Progenitor cell of endocrine pancreas (in vitro differentiated cells): ENCODE measurements at places on chromosomes 5 and 9. TPM values are rescaled to one million over a fixed set of nuclear protein-coding genes. Genes with fewer than 3 reads are reported as not detected.

DNA sequence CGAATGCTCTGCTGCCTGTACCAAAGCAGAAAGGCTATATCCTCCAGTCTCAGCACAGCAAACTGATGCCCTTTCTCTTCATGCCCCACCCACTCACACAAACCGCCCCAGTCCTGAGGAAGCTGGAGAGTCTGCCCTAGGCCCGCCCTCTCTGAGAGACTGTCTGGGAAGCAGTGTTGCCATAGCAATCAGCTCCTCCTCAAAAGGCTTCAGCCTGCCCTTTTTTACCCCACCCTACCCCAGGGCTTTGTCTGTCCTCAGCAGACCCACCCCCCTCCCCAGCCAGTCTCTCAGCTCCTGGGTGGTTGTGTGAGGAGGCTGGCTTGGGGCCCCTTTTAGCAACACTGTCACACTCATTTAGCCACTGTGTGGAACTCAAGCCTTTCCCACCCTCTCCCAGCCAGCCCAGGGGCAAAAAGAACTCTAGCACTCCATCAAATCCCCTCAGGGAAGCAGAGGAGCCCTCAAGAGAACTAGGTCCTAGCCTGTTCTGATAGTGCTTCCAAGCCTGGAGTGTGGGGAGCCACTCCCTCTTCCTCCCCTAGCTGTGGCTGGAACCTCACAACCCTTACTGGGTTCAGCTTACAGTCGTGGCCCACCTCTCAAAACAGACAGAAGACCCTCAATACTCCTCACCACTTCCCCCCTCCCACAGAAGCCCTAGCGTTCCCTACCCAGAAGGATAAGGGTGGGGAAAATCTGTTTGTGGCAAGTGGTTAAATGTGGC, 1.4 kb downstream of the ATOSB start:
- H3K36me3 ChIP-seq, result no peaks in the 10 kb centered on the region
- peak overlapping the region; percentile 89 for H3K4me3 ChIP-seq
- H3K27me3 ChIP-seq, result no peaks in the 10 kb centered on the region
- no peak for DNase-seq
- H3K27ac ChIP-seq, result peak overlapping the region; percentile 85

DNA sequence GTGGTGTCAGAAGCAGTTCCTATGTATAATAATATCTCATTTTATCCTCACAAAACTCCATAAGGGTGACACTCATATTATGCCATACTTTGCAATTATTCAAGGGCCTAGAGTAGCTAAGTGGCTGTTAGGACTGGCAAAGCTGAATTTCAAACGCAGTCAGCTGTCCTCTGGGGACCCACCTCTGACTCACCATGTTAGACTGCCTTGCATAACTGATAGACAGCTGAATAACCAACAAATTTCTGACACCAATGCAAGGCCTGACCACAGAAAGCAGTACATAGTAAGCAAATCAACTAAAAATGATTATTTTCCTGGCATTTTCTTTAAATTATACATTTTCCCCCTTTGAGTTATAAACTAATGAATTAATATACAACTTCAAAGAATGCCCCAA, 251.6 kb upstream of the PTGER4 start:
- DNase-seq, result no peak
- no peaks in the 10 kb centered on the region for H3K36me3 ChIP-seq
- H3K27me3 ChIP-seq, result no peaks in the 10 kb centered on the region
- no peak overlapping the region for H3K4me3 ChIP-seq
- H3K27ac ChIP-seq, result no peak overlapping the region

- peaks cover 7% of the 10 kb centered on the region for H3K36me3 ChIP-seq
- H3K4me3 ChIP-seq, result no peak overlapping the region
- no peaks in the 10 kb centered on the region for H3K4me1 ChIP-seq
- no peak overlapping the region for H3K27ac ChIP-seq
- no peak for DNase-seq
- no peaks in the 10 kb centered on the region for H3K27me3 ChIP-seq
These were observed 25.0 kb downstream of the SGTB start for GRCh38 chr5:65696892-65697291.

DNA sequence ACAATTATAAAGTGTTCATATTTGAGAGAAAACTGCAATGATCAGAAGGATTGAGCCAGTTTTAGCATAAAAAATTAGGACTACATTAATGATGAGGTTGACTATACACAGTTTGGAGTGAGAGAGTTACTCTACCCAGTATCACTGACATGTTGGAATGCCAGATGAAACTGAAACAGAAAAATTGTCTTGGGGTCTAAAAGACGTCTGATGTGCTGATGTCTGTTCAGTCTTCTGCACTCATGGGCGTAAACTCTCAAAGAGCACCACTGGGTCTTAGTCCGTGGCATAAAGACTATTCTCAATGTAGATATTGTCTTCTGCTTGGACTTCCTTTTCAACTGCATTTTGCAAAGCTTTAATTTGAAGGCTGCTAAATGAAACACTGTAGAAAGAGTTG, 29.5 kb downstream of the HAVCR1 start:
- no peak overlapping the region for H3K27ac ChIP-seq
- H3K4me1 ChIP-seq, result peaks cover 20% of the 10 kb centered on the region
- no peaks in the 10 kb centered on the region for H3K36me3 ChIP-seq
- H3K27me3 ChIP-seq, result no peaks in the 10 kb centered on the region
- DNase-seq, result no peak

DNA sequence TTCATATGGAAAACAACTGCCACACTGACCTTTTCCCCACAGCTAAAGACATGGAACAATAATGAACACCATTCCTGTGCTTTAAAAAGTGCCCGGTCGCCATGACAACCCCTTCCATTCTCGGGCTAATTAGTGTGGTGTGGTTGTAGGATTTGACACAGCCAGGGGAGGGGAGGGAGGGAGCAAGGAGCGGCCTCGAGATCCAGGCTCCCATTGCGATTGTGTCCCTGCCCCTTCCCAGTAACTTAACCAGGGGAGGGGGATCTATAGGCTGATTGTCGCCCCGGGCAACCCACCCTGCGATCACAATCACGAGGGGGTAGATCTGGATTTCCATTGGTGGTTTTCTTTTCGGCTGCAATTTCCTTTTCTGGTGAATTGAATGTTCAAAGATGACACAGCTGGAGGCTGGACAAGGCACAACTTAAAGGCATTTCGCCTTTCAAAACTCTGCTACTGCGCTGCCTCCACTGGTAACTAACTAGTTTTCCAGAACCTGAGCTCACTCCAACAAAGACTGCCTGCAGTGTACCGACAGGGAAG, 96.7 kb upstream of the RETREG1 start:
- H3K36me3 ChIP-seq, result peaks cover 40% of the 10 kb centered on the region
- H3K4me1 ChIP-seq, result peaks cover 46% of the 10 kb centered on the region
- peak overlapping the region; percentile 94 for H3K27ac ChIP-seq
- H3K27me3 ChIP-seq, result no peaks in the 10 kb centered on the region
- peak overlapping the region; percentile 70 for H3K4me3 ChIP-seq

DNA sequence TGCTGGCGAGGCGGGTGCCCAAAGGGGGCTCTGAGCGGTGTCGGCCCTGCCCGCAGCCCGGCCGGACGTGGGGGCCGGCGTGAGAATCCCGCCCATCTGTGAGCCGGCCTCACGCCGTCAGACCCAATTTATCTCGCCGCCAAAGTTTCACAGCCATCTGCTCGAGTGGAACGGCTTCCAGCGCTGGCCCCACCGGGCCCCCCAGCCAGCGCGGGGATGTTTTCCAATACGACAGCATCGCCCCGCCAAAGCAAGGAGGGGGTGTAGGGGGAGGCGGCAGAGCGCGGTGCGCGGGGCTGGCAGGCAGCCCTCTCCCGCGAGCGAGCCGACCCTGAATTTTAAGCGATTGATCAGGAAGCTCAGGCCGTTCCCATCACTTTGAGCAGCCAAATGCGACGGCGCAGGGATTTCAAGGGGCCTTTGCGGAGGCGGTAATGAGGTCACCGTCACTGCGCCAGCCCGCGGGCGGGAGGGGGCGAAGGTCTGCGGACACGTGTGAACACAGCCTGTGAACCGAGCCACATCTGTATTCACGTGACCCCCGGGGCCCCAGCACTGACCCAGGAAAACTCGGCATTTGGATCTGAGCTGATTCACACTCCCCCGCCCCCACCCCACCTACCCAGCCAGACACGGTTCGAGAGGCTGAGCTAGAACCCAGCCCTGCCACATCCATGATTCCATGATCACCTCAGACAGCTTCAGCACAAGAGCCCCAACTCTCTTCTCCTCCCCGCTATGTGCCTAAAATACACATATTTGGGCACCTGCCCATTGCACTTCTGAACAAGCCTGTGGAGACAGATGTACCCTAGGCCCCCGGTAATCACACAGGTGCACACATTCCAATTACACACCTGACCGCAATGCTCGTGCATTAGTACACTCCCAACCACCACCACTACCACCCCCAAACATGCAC, 47.8 kb upstream of the PSD2 start:
- H3K4me1 ChIP-seq, result peaks cover 24% of the 10 kb centered on the region
- DNase-seq, result no peak
- peak overlapping the region; percentile 68 for H3K4me3 ChIP-seq
- H3K27ac ChIP-seq, result peak overlapping the region; percentile 38
- H3K27me3 ChIP-seq, result peaks cover 82% of the 10 kb centered on the region
- H3K36me3 ChIP-seq, result no peaks in the 10 kb centered on the region

DNA sequence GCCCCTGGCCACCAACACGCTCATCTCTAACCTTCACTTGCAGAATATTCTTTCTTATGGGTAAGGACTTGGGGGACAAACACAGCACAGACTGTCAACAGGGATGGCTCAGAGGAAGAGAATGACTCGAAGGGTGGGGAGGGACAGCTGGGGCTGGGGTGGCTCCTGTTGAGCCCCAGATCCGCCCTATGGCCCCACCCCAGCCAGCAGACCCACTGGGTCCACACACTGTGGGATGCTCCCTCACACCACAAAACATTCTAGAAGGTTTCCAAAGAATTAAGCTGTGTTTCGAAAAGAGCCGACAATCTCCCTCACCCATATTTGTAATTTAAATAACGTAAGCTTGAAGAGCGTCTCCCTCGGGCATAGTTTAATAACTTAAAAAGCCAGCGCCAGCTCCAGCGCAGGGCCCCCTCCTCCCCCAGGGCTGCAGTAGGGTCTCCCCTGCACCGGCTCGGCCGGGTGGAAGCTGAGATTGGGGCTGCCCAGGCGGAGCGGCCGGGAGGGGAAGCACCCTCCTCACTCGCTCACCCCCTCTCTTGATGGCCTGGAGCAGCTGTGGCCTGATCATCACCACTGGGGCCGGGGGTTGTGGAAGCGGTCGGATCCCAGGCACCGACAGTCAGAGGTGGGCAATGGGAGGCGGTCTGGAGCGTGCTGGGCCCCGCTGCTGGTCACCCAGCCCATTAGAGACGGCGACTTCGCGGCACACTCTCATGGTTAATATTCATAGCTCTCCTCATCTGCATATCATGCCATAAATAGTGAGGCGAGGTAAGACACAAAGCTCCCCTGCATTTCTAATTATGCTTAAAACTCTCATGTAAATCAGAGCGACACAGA, 37.6 kb downstream of the NACC2 start:
- no peak overlapping the region for H3K4me3 ChIP-seq
- peaks cover 6% of the 10 kb centered on the region for H3K4me1 ChIP-seq
- H3K27ac ChIP-seq, result no peak overlapping the region
- no peak for DNase-seq

DNA sequence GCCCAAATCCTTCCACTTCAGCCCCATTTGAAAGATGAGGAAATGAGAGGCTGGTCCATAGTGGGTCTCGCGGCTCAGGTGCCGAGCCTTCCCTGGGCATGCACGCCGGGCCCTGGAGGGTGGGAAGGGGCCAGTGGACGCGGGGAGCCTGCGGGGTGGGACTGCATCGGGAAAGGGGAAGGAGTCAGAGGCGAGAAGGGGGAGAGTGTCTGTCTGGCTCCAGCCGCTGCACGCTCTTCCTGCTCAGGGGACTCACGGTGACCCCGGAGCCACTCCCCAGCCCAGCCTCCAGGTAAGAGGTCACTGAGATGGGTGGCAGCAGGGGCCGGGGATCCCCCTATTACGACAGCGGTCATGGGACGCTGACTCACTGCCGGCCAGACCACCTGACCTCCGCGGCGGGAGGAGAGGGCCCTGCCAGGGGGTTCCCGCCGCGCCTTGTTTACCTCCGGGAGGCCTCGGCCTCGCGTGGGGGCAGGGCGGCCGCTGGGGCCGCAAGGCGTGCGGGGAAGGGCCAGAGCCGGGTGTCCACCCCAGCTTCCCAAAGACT, 1.9 kb upstream of the SQSTM1 start:
- peak overlapping the region; percentile 96 for H3K27ac ChIP-seq
- peak; percentile 80 for DNase-seq
- H3K4me1 ChIP-seq, result peaks cover 35% of the 10 kb centered on the region
- peak overlapping the region; percentile 65 for H3K4me3 ChIP-seq

DNA sequence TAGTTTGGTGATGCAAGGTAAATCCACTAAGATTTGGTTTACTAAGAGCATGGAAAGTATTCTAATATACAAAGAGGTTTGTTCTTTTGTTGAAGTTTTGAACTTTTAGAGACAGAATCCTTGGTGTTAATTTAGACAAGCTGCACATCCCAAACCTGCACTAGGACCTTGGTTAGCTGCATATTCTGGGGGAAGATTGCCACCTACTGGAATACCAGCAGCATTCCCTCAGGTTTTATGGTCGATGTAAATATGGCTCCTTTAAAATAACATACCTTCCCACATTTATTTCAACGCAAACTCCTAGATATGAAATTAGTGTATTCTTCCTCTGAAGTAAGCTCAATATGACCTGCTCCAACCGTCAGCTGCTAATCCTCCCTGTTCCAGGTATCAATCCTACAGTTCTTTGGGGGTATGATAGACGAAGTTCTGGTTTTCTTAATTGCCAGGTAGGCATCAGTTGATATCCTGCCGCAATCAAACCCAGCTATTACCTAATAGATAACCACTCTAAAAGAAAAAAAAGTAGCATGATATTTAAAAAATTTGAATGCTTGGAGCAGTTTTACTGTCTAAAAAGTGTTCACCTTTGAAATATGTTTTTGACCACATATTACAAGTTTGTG, 624.1 kb downstream of the ISL1 start:
- H3K27ac ChIP-seq, result no peak overlapping the region
- no peaks in the 10 kb centered on the region for H3K36me3 ChIP-seq
- no peaks in the 10 kb centered on the region for H3K27me3 ChIP-seq
- peaks cover 10% of the 10 kb centered on the region for H3K4me1 ChIP-seq
- no peak overlapping the region for H3K4me3 ChIP-seq
- DNase-seq, result no peak

- H3K27ac ChIP-seq, result no peak overlapping the region
- H3K27me3 ChIP-seq, result no peaks in the 10 kb centered on the region
- H3K36me3 ChIP-seq, result no peaks in the 10 kb centered on the region
- no peak overlapping the region for H3K4me3 ChIP-seq
- H3K4me1 ChIP-seq, result peaks cover 5% of the 10 kb centered on the region
- no peak for DNase-seq
These were observed 52.9 kb downstream of the COMMD10 start for GRCh38 chr5:116137544-116138378.

DNA sequence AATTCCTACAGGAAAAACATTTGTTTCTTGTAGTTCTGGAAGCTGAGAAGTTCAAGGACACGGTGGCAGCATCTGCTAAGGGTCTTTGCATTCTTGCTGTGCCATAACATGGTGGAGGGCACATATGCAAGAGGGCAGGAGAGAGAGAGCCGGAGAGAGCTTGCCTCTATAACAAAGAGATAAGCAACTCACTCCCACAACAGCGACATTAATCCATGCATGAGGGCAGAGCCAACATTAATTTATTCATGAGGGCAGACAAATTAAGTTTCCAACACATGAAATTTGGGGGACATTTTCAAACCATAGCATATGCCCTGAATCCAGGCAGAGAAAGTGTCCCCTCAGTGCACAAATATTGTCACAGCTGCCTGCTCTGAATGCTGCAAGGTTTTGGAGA, 4.4 kb upstream of the GTF3C5 start:
- H3K4me1 ChIP-seq, result peaks cover 5% of the 10 kb centered on the region
- H3K4me3 ChIP-seq, result no peak overlapping the region

- H3K4me3 ChIP-seq, result no peak overlapping the region
- H3K4me1 ChIP-seq, result no peaks in the 10 kb centered on the region
- no peak for DNase-seq
These were observed 85.8 kb downstream of the MRPS27 start for GRCh38 chr5:72234265-72234700.

The CER1 gene
- 0.73 TPM in 1 of 2 replicates, not detected in the other for total RNA-seq
